ENCODE measurements at places on chromosomes 12 and 14.

- DNase-seq, result no peak
These were observed 66.9 kb upstream of the ACTN1 start for GRCh38 chr14:69045857-69046475.

GRCh38 chr14:103806805-103807204 is 40.6 kb downstream of the PPP1R13B start:
- no peak for DNase-seq

DNA sequence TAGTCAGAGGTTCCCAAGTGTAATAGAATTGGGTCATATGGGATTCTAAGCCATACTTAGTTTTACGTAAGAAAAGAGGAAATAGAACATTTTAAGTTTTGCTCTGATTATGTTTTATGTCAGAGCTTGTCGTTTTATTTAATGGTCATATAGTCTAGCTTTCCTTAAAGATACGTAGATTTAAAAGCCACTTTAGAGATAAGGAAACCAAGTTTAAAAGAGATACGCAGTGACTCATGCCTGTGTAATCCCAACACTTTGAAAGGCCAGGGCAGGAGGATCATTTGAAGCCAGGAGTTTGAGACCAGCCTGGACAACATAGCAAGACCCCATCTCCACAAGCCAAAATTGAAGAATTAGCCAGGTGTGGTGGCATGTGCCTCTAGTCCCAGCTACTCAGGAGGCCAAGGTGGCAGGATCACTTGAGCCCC is 19.5 kb downstream of the MAPK1IP1L start:
- no peak for DNase-seq

DNA sequence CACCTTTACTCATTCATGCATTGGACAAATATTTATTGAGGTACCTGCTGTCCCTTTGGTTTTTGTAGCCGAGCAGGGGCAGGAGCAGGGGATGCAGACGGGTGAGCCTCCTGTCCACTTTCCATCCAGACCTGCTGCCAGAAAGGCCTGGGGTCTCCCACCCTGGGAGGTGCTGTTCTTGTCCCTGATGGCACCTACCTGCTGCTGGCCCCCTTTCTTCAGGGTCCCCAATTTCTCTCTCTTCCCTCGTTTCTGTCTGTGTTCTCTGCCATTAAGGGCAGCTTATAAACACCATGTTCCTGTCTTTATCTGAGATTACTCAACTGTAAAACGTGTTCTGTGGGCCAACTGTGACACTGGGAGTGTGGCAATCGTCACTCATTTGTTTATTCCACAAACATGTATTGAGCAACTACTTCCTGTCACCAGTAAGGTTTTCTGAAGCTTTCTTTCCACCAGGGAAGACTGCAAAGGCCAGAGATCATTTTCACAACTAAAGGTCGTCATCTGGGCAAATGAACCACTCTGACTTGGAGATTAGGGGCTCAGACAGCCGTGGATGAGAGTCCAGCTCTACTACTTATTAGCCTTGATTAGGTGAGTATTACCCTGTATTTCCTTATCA is at the start of gene HAL:
TSS of gene HAL (minus strand) at position 311 of the 625 bp plus-strand sequence. CDS start 434 bp downstream, outside the sequence.
- no peak for DNase-seq

GRCh38 chr12:43733687-43734086 is 24.9 kb downstream of the PUS7L start:
- DNase-seq, result no peak

GRCh38 chr14:59341858-59342477 is 123.2 kb downstream of the GPR135 start:
- DNase-seq, result no peak

- no peak for DNase-seq
These were observed 68.7 kb downstream of the CCDC88C start for GRCh38 chr14:91348845-91349465.

GRCh38 chr14:66495218-66496098 is 9.3 kb downstream of the CCDC196 start:
- peak; percentile 51 for DNase-seq

DNA sequence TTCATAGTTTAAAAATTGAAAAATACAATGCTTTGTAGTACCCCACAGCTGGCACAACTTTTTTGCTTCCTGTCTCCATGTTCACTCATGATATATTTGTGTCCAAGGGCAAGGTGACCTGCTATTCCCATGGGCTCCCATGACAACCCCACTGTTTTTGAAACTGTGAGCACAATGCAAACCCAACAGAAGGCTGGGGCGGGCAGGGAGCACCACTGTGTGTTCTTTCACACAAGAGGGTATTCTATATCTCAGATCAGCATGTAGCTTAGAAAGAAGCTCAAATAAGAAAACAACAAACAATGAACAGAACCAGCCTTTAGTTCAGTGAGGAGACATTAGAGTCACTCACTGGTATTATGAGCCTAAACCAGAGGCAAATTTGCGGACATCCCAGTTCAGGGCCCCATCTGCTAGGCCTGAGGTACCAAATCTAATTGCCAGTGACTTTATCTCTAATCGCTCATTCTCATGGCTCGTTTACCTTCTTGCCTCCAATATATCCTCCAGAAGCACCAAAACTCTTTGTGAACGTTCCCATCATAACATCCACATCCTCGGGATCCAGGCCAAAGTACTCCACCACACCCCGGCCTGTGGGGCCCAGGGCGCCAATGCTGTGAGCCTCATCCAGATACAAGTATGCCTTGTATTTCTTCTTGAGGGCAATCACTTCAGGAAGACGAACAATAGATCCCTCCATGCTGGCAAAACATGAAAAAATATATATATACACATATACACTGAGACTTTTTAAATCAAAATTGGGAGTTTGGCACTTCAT is 56.4 kb upstream of the ISM2 start:
- DNase-seq, result peak; percentile 18

DNA sequence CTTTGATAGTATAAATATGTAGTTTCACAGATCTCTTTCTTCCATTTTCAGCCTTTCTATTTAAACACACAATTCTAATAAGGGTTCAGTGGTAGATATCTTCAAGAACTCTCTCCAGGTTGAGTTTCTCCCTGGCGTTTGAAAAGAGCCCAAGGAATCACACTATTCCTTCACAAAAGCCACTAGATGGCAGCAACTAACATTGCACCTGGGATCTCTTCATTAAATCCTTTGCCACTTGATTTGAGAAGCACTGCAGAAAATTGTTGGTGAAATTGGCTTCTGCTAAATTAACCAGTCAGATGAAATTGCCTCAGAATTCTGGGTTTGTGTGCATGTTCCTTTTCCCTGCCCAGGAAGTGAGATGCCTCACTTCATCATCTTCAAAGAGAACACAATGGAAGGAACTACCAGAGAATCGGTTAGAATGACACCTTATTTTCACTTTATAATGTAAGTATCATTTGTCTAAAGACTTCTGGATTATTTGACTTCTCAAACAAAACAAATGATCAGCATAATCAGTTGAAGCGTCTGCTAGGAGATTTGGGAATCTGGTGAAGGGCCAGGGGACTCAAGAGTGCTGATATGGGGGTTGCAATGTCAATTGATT is 6.8 kb downstream of the CCDC198 start:
- DNase-seq, result no peak

DNA sequence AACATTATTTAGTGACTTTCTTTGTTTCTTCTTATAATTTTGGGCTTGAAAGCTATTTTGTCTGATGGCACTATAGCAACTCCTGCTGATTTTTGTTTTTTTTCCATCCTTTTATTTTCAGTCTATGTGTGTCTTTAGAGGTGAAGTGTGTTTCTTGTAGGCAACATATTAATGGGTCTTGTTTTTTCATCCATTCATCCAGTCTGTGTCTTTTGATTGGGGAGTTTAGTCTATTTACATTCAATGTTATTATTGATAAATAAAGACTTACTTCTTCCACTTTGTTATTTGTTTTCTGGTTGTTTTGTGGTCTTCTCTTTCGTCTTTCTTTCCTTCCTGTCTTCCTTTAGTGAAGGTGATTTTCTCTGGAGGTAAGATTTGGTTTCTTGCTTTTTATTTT is 198.0 kb downstream of the CRADD start:
- DNase-seq, result no peak

DNA sequence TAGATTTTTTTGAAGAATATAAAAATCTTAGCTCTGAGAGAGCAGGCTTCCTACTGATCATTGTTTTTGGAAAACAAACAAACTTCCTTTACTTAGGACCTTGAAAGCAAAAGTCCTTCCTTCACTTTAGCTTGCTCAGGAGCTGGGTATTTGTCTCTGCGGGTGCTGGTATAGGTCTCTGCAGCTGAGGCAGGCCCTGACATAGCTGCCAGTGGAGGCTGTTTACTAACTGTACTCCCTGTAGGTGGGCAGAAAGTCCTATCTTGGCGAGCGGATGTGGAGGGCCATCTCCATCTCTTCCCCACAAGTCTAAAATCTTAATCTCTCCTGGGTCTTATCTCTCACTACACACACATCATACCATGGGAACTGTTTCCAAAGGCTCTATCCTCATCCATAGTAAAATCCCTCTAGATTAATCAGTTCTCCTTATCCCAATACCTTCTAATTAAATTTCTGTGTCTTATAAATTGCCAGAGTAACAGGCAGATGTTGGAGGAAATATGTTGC is 4.1 kb upstream of the MIA2 start:
- DNase-seq, result no peak

GRCh38 chr14:54715239-54715638 is 148.3 kb downstream of the SAMD4A start:
- no peak for DNase-seq

DNA sequence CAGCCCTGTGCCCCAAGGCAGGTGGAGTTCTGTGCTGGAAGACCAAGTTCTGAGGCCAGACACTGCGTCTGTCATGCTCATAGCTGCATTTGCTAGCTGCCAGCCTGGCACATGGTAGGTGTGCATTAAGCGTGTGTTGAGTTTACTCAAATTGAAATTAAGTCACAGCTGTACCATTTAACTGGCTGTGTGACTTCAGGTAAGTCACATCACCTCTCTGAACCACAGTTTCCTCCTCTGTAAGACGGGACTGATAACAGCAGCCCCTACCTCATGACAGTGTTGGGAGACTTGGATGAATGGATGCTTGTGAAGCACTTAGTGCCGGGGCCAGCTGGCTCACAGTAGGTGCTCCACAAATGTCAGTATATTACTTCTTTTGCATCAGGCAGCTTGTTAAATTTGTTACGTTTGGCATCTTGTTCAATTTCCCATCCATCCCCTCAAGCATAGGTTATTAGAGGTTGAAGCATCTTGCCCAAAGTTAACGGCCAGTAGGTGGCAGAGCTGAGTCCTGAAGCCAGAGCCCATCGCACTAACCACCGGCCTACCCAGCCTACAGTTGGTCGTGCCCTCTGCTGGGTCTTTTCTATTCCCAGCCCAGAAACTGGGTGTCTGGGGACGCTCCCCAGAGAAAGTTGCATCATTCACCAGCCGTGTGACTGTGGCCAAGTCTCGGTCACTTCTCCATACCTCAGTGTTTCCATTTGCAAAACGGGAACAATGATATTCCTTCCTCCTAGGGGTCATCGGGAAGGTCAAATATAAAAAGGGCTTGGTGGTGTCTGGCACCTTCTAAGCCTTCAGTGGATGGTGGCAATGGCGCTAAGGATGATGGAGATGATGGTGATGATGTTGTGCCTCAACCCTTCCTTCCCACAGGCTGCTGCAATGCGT is 4.5 kb downstream of the DAO start:
- DNase-seq, result no peak

- no peak for DNase-seq
These were observed 243.5 kb upstream of the DAAM1 start for GRCh38 chr14:58944968-58945356.

DNA sequence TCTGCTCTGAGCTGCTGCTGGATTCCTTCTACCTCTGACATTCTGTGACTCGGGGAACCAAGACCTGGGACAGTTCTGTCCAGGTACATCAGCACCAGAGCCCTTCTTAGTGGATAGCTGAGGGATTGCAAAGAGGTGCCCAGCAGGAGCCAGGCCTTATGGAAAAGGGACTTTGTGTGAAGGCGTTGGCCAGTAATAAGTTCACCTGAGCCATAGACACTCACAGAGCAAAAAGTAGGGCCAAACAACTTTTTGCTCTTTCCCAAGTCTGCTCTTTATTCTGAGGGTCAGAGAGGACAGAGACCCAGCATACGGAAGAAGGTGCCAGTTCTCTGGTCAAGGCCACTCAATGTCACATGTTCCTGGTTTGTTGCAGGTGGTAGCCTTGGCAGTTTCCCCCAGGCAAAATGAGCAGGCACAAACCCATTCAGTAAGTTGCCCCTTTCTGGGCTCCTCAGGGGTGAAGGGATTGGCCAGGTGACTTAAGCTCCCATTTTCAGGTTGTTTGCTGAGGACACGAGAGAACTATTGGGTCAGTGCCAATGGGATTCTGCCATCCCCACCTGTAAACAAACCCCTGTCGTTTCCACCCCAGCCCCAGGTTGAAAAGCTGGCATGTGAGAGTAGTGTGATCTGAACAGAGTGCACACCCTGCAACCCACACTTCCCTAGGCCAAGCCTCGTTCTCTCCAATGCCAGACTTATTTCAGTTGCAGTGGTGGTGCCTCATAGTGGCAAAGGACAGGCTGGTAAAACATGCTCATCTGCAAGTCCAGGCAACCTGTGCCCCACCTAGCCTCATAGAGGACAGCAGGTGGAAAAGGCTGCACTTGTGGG is 150.3 kb downstream of the SMOC1 start:
- no peak for DNase-seq

DNA sequence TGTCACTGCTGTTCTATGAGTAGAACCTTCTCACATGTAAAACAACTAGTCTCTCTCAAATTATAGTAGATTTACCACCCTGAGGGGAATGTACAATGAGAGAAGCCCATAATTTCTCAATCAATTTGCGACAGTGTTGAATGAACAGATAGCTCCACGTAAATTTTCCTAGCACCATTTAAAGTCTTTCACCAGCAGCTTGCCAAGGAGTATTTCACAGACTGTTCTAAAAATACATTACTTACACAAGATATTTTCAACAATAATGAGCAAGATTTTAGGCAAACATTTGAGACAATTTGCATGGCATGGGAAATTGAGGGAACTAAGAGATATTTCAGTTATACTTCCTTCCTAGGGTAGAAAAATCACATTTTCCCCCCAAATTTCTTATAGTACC is 151.6 kb downstream of the KICS2 start:
- DNase-seq, result no peak

All from amygdala (tissue), 56 donors.